ENCODE measurements at places on chromosomes 4 and X.
A peak's percentile ranks its signal among the peaks of the same experiment; 100 is the strongest.

GRCh38 chr4:124459196-124459940 lies 253.2 kb downstream of the ANKRD50 start:
- no peak for DNase-seq
- H3K4me3 ChIP-seq, result no peak overlapping the region
- no peaks in the 10 kb centered on the region for H3K27me3 ChIP-seq

- H3K4me3 ChIP-seq, result no peak overlapping the region
- no peaks in the 10 kb centered on the region for H3K36me3 ChIP-seq
- no peak for DNase-seq
Measured at GRCh38 chr4:136768213-136768924, 763.9 kb downstream of the PCDH18 start.

- H3K27me3 ChIP-seq, result no peaks in the 10 kb centered on the region
- no peak for DNase-seq
- H3K4me1 ChIP-seq, result peaks cover 4% of the 10 kb centered on the region
- H3K4me3 ChIP-seq, result no peak overlapping the region
Measured at GRCh38 chrX:154531626-154532025, 15.0 kb downstream of the G6PD start.

- H3K4me1 ChIP-seq, result no peaks in the 10 kb centered on the region
- H3K36me3 ChIP-seq, result no peaks in the 10 kb centered on the region
- H3K27me3 ChIP-seq, result no peaks in the 10 kb centered on the region
- no peak overlapping the region for H3K4me3 ChIP-seq
- no peak for DNase-seq
- no peak overlapping the region for H3K27ac ChIP-seq
Measured at GRCh38 chr4:120232050-120232449, 165.4 kb upstream of the MAD2L1 start.

DNA sequence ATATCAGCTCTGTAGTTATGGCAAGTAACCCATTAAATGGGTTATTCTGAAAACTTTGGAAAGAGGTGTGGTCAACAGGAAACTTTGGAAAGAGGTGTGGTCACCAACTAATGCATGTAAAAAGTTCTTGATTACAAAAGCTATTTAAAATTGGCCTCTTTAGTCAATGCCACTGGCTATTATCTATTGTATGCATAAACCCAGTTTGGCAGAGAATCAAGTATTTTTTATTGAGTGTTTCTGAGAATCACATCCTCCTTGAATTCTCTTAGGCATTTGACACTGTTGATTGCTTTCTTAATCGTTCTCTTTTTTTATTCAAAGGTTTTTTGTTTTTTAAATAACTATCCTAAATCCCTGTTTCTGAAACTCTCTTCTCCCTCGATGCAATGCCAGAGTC lies 7.5 kb downstream of the P2RY4 start:
- H3K4me1 ChIP-seq, result no peaks in the 10 kb centered on the region
- H3K27ac ChIP-seq, result no peak overlapping the region
- H3K36me3 ChIP-seq, result no peaks in the 10 kb centered on the region
- H3K27me3 ChIP-seq, result no peaks in the 10 kb centered on the region
- no peak for DNase-seq
- no peak overlapping the region for H3K4me3 ChIP-seq

- no peaks in the 10 kb centered on the region for H3K27me3 ChIP-seq
- no peaks in the 10 kb centered on the region for H3K4me1 ChIP-seq
- no peaks in the 10 kb centered on the region for H3K36me3 ChIP-seq
- H3K4me3 ChIP-seq, result no peak overlapping the region
- H3K27ac ChIP-seq, result no peak overlapping the region
Measured at GRCh38 chr4:19774690-19775256, 476.9 kb upstream of the SLIT2 start.

DNA sequence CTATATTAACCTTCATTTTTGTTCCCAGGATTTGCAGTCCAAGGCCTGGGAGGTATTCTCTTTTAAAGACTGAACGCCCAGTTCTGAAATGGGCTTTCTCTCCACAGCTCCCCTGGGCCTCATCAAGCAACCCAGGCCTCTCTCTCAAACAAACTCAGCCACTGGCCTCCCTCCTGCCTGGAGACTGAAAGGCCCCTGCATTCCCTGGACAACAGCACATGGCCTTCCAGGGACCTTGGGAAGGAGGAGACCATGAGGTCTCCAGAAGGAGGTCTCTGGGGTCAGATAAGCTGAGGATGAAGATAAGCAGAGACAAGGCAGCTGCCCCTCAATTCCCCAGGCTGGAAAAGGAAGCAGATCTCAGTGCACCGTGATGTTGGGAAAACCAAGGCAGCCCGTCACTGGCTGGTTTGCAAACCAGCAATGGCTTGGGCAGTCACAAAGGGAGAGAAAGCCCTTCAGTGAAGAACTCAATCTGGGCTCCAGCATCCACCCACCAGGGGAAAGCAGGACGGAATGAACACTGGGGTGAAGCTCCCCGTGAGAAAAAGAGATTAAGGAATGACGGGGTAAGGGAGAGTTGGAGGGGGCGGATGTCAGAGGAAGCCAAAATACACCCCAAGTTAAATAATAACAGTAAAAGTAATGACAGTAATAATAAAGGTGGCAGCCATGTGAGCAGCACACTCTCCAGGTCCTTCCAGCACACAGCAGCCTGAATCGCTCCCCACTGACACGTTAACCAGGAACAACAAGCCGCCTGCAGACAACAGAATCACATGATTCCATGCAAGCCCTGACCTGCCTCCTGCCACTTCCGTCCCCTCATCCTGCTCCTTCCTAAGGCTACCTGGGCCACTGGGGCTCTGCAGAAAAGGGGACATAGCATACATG lies 22.3 kb downstream of the AMOT start:
- H3K27me3 ChIP-seq, result no peaks in the 10 kb centered on the region
- H3K4me1 ChIP-seq, result no peaks in the 10 kb centered on the region
- H3K4me3 ChIP-seq, result no peak overlapping the region
- H3K27ac ChIP-seq, result no peak overlapping the region
- DNase-seq, result no peak
- H3K36me3 ChIP-seq, result no peaks in the 10 kb centered on the region

DNA sequence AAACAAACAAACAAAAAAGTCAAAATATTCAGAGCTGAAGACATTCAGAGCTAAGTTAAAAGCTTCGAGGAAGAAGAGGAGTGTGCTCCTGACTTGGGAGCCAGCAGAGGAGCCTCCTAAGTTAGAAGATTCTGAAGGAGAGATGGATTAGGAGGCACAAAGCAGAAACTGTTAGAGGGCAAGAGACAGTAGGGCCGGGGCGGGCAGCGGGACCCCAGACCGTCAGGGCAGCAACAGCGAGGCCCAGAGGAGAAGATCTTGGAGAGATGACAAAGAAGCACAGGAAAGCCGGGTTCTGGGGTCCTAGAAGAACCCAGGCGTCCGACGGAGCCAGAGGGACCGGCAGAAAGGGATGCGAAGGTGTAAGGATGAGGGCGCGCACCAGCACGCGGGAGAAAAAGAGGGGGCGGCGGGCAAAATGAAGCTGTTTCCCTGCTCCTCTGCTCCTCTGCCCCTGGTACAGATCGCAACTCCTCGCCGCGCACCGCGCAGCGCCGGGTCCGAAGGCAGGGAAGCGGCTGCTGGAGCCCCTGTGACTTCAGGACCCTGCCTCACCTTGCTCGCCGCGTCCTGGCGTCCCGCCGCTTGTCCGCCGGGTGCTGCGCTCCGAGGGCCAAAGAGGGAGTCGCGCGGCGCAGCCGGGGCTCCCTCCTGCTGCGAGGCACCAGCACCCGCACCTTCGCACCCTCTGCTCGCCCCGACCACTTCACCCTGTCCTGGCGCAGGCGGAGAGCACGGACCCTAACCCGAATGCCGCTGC lies 477 bp downstream of the KLHL13 start:
- H3K27ac ChIP-seq, result no peak overlapping the region
- no peaks in the 10 kb centered on the region for H3K36me3 ChIP-seq
- H3K4me1 ChIP-seq, result no peaks in the 10 kb centered on the region
- DNase-seq, result no peak
- H3K4me3 ChIP-seq, result no peak overlapping the region

DNA sequence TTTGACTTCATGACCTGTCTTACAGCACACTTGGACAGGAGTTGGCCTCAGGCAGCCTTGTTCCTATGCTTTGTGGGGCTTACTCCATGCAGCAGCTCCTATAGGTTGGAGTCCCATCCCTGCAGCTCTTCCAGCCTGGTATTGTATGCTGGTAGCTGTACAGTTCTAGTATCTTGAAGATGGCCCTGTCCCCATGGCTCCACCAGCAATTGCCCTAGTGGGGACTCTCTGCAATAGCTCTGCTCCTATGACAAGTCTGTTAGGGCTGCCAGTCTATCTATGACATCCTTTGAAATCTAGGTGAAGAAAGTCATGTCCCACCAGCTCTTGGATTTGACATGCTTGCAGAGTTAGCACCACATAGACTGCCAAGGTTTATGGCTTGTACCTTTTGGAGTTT lies 252.6 kb downstream of the ANTXR2 start:
- H3K4me3 ChIP-seq, result no peak overlapping the region
- H3K27me3 ChIP-seq, result no peaks in the 10 kb centered on the region
- no peak for DNase-seq
- H3K4me1 ChIP-seq, result no peaks in the 10 kb centered on the region
- no peak overlapping the region for H3K27ac ChIP-seq

DNA sequence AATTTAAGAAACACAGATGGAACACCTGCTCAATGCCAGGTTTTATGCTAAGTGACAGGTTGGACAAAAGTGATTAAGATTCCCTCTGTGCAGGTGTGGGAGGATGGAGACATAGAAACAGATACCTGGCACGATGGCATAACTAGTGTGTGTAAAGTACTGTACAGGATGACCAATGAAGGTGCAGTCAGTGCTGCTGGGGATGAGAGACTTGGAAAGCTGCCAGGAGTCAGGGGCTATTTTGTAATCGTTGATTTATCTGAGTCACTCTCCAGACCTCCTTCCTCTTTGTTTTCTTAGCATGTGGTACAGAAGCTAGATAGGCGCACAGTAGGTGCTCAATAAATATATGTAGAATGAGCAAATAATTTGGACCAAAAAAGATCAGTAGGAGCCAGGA lies 58.2 kb downstream of the CWH43 start:
- H3K4me3 ChIP-seq, result no peak overlapping the region
- H3K27me3 ChIP-seq, result peaks cover 3% of the 10 kb centered on the region
- no peak for DNase-seq
- no peaks in the 10 kb centered on the region for H3K36me3 ChIP-seq

DNA sequence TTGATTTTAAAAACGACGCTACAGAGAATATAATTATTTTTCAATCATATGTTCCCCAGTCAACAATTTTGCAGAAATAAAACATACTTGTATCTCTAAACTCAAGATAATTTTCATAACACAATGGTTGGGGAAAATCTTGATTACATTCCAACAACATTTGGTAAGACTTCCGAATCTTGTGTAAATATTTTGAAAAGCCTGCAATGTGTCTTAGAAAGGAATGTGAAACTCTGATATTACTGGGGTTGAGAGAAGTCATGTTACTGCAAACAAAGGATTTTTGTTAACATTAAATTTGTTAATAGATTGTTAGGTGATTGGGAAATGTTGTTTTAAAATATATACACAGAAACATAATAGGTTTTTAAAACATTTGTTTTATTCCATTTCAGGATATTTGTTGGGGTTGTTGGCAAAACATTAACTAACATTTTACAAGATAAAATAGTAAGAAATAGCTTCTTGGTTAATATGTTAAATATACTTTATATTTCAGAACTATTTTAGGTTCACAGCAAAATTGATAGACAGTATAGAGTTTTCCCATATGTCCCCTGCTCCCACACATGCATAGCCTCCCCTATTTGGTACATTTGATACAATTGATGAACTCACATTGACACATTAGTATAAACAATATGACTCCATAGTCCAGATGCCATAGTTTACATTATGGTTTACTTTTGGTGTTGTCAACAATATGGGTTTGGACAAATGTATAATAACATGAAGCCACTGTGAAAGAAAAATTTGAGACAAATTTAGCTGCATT lies 218.6 kb upstream of the FAM47A start:
- no peak overlapping the region for H3K27ac ChIP-seq
- H3K27me3 ChIP-seq, result no peaks in the 10 kb centered on the region
- H3K36me3 ChIP-seq, result no peaks in the 10 kb centered on the region

DNA sequence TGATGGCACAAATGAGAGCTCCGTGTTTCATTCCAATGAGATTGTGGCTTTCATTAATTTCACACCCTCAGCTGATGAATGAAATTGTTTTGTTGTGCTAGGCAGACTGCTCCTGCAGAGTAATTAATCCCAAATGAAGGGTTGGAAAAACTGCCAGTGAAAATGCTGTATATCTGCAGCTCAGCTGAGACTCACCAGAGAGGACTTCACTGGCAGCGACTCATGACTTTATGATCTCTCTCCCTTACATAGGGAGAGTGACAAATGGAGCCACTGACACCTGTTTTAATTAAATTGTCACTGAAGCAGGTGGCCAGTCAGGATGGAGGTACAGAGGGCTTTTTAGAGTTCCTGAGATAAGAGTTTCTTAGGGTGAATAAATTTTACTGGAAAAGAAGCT lies 24.8 kb downstream of the GRXCR1 start:
- H3K36me3 ChIP-seq, result no peaks in the 10 kb centered on the region
- H3K27ac ChIP-seq, result no peak overlapping the region
- DNase-seq, result no peak
- no peaks in the 10 kb centered on the region for H3K27me3 ChIP-seq

GRCh38 chr4:145295547-145295946 lies 115.2 kb upstream of the OTUD4 start:
- no peak overlapping the region for H3K4me3 ChIP-seq
- no peaks in the 10 kb centered on the region for H3K27me3 ChIP-seq
- DNase-seq, result no peak
- no peak overlapping the region for H3K27ac ChIP-seq

GRCh38 chr4:179750374-179750773 lies 2308.1 kb upstream of the AGA start:
- no peak for DNase-seq
- no peaks in the 10 kb centered on the region for H3K27me3 ChIP-seq
- no peak overlapping the region for H3K27ac ChIP-seq
- no peak overlapping the region for H3K4me3 ChIP-seq

- peak overlapping the region; percentile 36 for H3K27ac ChIP-seq
- no peak for DNase-seq
- H3K4me3 ChIP-seq, result no peak overlapping the region
- peaks cover 36% of the 10 kb centered on the region for H3K4me1 ChIP-seq
- H3K36me3 ChIP-seq, result no peaks in the 10 kb centered on the region
- H3K27me3 ChIP-seq, result no peaks in the 10 kb centered on the region
Measured at GRCh38 chrX:154738011-154738738, 12.7 kb downstream of the GAB3 start.

GRCh38 chr4:20026456-20026855 lies 225.2 kb upstream of the SLIT2 start:
- H3K36me3 ChIP-seq, result no peaks in the 10 kb centered on the region
- H3K4me3 ChIP-seq, result no peak overlapping the region
- no peaks in the 10 kb centered on the region for H3K4me1 ChIP-seq
- no peaks in the 10 kb centered on the region for H3K27me3 ChIP-seq
- no peak overlapping the region for H3K27ac ChIP-seq
- no peak for DNase-seq
